ENCODE measurements at places on chromosomes 5 and 9.

GRCh38 chr5:17094830-17095229 lies 122.6 kb upstream of the BASP1 start:
- DNase-seq: no peak

GRCh38 chr5:154518438-154518867 lies 40.4 kb upstream of the HAND1 start:
- DNase-seq: peak; percentile 9

DNA sequence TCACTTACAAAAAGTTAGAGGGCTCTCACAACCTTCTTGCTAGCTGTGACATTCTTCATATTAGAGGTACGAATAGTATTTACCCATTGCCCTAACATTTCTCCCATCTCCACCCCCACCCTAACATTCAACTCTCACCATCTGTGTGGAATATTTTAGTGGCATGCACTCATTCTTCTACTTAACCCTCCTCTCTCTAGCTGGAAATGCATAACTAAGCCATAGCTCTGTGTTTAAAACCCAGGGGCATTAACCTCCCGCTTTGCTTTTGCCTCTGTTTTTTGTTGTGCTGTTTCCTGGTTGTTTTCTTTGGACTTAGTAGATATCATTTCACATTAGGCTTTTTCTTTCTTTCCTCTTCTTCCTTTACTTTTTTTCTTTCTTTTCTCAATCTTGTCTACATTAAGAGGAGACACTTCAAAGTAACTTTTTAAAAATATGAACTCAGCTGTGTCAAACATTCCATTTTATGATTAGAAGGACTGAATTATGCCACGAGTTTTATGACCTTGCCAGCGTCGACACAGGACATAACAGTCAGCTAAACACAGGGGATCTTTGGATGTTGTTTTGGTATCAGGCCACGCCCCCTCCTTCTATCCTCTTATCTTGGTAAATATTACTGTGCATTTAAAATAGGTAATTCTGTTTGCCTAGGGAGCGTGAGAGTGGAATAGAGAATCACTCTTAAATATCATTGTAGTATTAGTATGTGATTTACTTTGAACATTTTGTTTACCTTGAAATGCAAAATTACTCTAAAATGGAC lies 236.0 kb downstream of the CD180 start:
- DNase-seq: no peak

DNA sequence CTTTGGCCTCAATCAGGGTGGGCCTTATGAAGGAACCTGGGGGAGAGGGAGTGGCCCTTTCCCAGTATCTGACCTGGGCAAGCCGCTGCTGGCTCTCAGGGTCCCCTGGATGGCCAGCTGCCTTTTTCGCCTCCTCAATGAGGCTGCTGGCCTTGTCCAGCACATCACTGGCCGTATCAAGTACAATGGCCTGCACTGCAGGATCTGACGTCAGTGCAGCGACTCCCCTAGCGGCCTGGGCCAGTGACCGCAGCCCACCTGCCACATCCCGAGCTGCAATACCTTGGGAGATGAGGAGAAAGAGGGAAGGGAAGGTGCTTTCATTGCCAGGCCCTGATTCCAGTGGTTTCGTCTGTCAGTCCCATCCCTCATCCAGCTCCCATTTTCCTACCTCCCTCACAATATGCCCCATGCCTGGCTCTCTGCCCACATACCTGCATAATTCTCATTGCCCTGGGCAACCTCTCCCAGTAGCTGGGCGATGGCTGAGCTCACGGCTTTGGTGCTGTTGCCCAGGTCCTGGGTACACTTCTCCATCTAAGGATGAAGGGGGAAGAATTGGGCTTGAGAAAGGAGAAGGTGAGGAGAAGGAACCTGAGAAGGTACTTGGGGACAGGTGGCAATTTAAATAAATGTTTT lies 19.1 kb downstream of the TLN1 start:
- no peak for DNase-seq

GRCh38 chr9:123550012-123550411 lies 194.0 kb downstream of the CRB2 start:
- no peak for DNase-seq

- no peak for DNase-seq
Measured at GRCh38 chr5:97087138-97087537, 55.3 kb downstream of the LIX1 start.

DNA sequence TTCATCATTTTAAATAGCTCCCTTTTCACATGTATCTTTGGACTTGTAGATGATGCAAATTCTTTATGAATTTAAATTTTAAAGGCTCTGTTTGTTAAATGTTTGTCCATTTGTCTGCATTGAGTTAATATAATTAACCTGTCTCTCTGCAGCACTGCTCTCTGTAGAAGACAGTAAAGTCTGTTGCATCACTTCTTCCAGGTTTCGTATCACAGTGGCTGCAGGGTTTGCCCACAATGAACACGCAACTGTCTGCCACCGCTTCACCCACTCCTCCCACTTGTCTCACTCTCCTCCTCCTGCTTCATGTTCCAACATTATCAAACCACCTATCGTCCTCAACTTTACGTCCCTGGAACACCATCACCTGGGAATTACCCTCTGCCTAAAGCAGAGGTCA lies 231.3 kb upstream of the SLC30A5 start:
- DNase-seq: no peak

GRCh38 chr5:176540956-176541337 lies 3.7 kb upstream of the RNF44 start:
- no peak for DNase-seq
